ENCODE measurements at places on chromosomes 5 and 9. TPM values are rescaled to one million over a fixed set of nuclear protein-coding genes. Genes with fewer than 3 reads are reported as not detected.

FTMT gene
- not detected for total RNA-seq

GTF2H2 gene
- total RNA-seq = 37.2 TPM

PRLR gene
- total RNA-seq = not detected

- peaks cover 6% of the 10 kb centered on the region for H3K36me3 ChIP-seq
- no peak for DNase-seq
- H3K27ac ChIP-seq = no peak overlapping the region
- H3K27me3 ChIP-seq = no peaks in the 10 kb centered on the region
- H3K4me3 ChIP-seq = no peak overlapping the region
These were observed 105.2 kb downstream of the RGS3 start for GRCh38 chr9:113568571-113569321.

DNA sequence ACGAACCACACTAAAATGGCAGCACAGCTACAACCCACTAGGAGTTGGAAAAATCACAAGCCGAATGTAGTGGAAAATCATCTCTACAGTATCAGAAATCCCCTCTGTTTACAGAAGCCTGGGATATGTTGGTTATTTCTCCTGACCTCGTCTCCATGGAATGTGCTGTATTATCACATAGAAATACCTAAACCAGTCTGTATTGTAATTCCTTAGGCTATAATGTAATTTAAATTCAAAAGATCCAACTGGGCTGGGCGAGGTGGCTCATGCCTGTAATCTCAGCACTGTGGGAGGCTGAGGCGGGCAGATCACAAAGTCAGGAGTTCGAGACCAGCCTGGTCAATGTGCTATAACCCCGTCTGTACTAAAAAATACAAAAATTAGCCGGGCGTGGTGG is 244.8 kb upstream of the MPDZ start:
- no peak overlapping the region for H3K4me3 ChIP-seq
- no peaks in the 10 kb centered on the region for H3K4me1 ChIP-seq
- H3K36me3 ChIP-seq = no peaks in the 10 kb centered on the region
- no peak for DNase-seq
- no peaks in the 10 kb centered on the region for H3K27me3 ChIP-seq
- H3K27ac ChIP-seq = no peak overlapping the region

DNA sequence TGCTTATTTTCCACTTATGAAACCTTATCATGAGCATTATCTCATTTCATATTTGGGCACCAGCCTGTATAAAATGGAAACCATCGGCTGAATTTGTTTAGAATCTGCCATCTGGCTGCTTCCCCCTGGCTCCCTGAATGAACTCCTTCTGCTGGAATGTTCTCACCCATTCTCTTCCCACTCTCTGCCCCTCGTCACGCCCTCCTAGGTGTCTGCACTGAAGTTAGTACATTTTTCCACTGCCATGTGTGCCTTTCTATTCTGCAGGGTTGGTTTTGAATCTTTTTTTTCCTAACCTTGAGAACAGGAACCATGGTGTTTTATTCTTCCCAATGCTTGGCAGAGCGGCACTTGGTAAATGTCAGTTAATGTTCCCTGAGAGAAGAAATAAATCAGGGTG is 359.7 kb downstream of the MLLT3 start:
- no peak overlapping the region for H3K4me3 ChIP-seq
- H3K36me3 ChIP-seq = no peaks in the 10 kb centered on the region
- DNase-seq = no peak
- H3K27me3 ChIP-seq = no peaks in the 10 kb centered on the region

DNA sequence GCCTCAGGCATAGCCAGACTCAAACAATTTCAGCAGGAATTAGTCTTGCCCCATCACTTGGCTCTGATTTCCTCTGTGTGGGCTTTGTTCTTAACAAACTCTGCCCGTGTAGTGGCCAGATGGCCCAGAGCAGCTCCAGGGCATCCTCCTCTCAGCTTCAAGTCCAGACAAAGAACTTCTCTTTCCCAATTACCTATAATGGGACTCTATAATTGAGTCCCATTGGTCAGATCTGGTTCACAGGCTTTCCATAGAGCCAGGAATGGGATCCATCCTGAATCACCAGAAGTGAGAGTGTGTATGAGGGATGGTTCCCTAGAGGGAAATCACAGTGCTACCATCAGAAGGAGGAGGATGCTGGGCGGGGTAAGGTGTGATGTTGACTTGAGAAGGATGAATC is 515.8 kb downstream of the KIF4B start:
- no peaks in the 10 kb centered on the region for H3K27me3 ChIP-seq
- no peak overlapping the region for H3K27ac ChIP-seq
- H3K4me1 ChIP-seq = no peaks in the 10 kb centered on the region
- DNase-seq = no peak
- no peaks in the 10 kb centered on the region for H3K36me3 ChIP-seq
- no peak overlapping the region for H3K4me3 ChIP-seq
